ENCODE measurements at places on chromosomes 1 and 21.

- no peak for DNase-seq
Observed at GRCh38 chr1:36457691-36458090, 6.5 kb downstream of the MRPS15 start.

- no peak for DNase-seq
Observed at GRCh38 chr1:201656311-201657032, 117.5 kb downstream of the NAV1 start.

- no peak for DNase-seq
Observed at GRCh38 chr1:245008761-245009160, 144.4 kb upstream of the HNRNPU start.

DNA sequence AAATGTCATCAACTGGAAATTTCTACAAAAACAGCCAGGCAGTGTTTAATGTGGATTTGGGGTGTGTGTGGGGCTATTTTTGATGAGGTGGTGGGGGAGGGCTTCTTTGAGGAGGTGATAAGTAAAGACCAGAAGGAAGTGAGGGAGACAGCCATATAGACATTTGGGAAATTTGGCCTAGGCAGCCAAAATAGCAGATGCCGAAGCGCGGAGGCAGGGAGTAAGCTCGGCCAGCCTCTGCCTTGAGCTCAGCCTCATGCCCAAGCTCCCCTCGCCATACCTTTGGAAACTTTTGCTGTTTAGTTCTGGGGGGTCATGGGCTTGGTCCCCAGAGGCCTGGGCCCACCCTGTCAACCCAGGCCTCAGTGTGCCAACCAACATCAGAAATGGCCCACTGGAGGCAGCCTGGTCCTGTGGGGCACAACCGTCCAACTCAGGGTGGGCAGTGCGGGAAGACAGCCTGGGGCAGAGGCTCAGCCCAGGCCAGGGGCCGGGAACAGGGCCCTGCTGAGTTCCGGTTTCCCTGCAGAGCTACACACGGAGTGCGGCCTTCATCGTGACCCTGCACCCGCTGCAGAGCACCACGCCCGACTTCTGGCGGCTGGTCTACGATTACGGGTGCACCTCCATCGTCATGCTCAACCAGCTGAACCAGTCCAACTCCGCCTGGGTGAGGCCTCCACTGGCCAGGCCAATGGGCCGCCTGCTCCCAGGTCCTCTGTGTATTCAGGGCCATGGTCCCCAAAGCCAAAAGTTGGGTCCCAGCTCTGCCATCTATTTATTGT, 84.0 kb downstream of the PTPRU start:
- no peak for DNase-seq

DNA sequence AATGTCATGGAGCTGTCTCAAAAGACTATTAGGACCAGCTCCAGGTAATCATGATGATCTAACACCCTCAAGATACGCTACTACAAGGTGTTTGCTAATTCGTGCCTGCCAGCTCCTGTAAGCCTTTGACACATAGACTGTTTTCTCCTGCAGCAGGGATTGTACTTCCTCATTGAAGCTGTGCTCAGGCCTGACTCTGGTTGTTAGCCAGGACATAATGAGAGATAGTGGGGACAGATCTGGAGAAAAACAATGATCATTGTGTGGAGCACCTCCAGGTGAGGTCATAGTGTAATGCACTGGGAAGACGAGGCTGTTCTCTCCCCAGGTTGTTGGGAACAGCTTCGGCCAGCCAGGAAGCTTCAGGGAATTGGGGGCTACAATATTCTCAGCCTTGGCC, 94.6 kb downstream of the SETD4 start:
- no peak for DNase-seq

DNA sequence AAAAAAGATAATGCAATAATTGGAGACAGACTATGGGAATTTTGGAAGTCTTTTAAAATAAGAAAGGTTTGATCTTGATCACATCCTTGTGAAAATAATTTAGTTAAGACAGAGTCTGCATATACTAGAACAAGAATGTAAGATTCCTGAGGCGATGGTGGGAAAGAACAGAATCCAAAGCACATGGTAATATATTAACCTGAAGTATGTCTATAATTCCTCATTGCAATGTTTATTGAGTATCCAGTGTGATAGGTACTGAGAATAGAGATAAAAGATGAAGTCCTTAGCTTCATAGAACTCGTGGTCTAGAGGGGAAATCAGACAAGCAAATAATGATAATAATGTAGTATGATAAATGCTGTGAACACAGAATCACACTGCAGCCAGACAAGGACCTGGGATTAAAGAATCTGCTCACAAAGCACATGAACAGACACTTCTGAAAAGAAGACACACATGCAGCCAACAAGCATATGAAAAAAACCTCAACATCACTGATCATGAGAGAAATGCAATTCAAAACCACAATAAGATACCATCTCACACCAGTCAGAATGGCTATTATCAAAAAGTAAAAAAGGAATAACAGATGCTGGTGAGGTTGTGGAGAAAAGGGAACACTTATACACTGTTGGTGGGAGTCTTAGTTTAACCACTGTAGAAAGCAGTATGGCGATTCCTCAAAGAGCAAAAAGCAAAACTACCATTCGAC, 6.9 kb upstream of the ANGPTL3 start:
- DNase-seq: no peak

GRCh38 chr1:199113265-199113869, 474.5 kb downstream of the PTPRC start:
- no peak for DNase-seq

DNA sequence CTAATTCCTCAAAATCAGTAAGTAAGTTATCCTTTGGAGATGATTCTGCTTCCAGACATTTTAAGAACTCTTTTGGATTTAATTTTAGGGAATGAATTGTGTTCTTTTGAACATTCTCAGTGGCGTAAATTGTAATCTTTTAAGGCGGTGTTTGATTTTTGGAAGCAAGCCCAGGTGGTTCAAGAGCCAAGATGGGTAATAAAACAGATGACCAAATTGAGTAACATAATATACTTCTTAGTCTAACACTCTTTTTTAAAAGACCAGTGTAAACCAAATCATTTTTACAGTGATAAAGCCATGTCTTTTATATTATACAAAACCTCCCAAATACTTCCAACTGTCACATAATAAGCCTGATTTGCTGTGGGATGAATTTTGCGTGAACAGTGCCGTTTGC, 133.8 kb downstream of the LRRC40 start:
- no peak for DNase-seq

- DNase-seq: no peak
Observed at GRCh38 chr1:160838888-160839287, 23.8 kb downstream of the CD244 start.

DNA sequence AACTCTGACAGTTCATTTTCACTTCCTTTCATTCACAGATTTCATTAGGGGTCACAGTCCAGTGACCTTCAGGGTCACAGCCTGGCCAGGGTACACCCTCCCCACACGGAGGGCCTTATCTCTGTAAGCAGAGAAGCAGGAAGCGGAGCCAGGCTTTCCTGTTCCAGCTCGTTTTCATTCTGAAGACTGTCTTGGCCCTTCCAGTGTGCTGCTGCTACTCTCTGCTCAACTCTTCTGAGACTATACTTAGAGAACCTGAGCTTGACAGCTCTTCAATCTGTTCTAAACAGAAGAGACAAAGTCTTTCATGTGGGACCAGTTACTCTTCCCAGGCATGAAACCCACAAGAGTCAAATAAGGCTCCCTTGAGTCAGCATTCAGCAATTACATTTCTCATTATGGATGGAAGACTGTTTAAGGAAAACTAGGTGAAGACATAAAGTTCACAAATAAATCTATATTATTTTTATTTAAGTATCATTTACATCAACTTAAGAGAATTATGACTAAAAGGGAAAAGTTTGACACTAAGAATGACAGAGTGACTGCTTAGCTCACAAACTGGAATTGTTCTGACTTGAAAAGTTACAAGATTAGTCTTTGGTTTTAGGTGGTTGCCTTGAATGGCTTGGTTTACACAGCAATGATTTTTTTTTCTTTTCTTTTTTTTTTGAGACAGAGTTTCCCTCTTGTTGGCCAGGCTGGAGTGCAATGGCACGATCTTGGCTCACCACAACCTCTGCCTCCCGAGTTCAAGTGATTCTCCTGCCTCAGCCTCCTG, 4.8 kb upstream of the TDRD10 start:
- no peak for DNase-seq

DNA sequence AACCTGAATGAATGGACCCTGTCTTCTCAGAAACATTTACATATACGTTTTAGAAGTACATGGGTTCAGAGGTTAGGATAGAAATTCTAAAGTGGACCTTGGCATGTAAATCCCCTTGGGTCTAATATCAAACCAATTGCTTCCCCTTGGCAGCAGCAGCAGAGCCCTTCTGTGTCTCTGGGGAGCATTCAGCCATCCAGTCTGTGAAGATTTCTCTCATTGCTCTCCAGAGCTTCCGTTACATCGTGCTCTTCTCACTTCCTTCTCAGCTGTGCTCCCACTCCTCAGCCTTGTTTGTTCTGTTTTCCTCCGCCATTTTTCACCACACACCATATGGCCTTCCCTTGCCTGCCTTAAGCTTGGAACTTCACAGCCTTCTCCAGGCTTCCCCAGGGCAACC, 61.5 kb upstream of the ATP1B1 start:
- DNase-seq: no peak

GRCh38 chr1:114113411-114114184, 40.1 kb downstream of the SYT6 start:
- no peak for DNase-seq

- no peak for DNase-seq
Observed at GRCh38 chr21:14479241-14479786, 66.8 kb downstream of the SAMSN1 start.

DNA sequence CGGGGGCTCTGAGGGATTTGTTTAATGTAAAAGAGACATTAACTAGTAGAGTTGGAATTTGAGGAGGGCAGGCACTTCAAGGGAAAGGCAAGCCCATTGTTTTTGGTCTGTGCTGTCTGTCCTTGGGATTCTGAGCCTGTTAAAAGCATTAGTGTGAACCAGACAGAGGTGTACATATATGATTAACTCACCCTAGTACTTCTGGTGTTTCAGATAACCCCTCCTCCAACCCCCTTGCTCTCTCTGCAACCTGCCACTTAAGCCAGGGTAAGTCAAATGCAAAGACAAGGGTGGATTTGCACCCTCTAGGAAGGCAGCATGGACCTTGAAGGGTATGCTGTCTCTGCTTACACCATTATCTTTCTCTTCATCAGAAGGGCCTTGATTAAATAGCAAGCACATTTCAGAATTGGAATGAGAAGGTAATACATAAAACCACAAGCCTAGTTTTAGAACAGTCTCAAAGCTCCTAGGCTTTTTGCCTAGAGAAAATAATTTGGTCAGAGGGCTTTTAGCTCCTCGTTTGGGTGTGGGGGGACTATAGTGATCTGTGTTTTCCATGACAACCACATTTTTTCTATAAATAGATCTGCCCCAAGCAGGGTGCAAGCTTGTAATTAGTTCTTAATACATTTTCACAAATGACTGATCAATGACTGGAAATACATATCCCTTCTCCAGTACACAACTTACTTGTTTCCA, 120.7 kb upstream of the SGIP1 start:
- DNase-seq: no peak

Measured in esophagus squamous epithelium (tissue), 5 donors.